HFFc6 (cell line): ENCODE measurements at places on chromosomes 4 and X. TPM values are rescaled to one million over a fixed set of nuclear protein-coding genes. Genes with fewer than 3 reads are reported as not detected.

Gene SOWAHD
- total RNA-seq: 0.16 and 0.26 TPM in 2 replicates

Gene WDR44
- total RNA-seq: 20.8 to 24.5 TPM (median 21.8 TPM) in 3 replicates

Gene PARM1
- total RNA-seq: 0.05 to 0.26 TPM (median 0.09 TPM) in 3 replicates

Gene EREG
- 34.4 to 42.1 TPM (median 39.5 TPM) in 3 replicates for total RNA-seq

Gene RPS3A
- 1,453 to 1,739 TPM (median 1,716 TPM) in 3 replicates for total RNA-seq

Gene AADAT
- 4.0 to 6.6 TPM (median 4.9 TPM) in 3 replicates for total RNA-seq

Gene IL3RA
- 0.15 TPM in 1 of 3 replicates, not detected in the others for total RNA-seq

Gene FSTL5
- not detected in 3 replicates for total RNA-seq

Gene PAGE2B
- total RNA-seq: not detected in 3 replicates

Gene CYP4V2
- total RNA-seq: 5.6 and 7.7 TPM in 2 replicates

Gene CABS1
- total RNA-seq: not detected in 3 replicates

Gene MAGEA9B
- total RNA-seq: not detected in 3 replicates

Gene WAS
- 0.16 TPM in 1 of 3 replicates, not detected in the others for total RNA-seq

- no peak for DNase-seq
- no peaks in the 10 kb centered on the region for H3K4me1 ChIP-seq
- H3K27me3 ChIP-seq: no peaks in the 10 kb centered on the region
- H3K4me3 ChIP-seq: no peak overlapping the region
- H3K27ac ChIP-seq: no peak overlapping the region
- H3K36me3 ChIP-seq: no peaks in the 10 kb centered on the region
Measured at GRCh38 chr4:136136601-136137000, 1395.7 kb downstream of the PCDH18 start.

DNA sequence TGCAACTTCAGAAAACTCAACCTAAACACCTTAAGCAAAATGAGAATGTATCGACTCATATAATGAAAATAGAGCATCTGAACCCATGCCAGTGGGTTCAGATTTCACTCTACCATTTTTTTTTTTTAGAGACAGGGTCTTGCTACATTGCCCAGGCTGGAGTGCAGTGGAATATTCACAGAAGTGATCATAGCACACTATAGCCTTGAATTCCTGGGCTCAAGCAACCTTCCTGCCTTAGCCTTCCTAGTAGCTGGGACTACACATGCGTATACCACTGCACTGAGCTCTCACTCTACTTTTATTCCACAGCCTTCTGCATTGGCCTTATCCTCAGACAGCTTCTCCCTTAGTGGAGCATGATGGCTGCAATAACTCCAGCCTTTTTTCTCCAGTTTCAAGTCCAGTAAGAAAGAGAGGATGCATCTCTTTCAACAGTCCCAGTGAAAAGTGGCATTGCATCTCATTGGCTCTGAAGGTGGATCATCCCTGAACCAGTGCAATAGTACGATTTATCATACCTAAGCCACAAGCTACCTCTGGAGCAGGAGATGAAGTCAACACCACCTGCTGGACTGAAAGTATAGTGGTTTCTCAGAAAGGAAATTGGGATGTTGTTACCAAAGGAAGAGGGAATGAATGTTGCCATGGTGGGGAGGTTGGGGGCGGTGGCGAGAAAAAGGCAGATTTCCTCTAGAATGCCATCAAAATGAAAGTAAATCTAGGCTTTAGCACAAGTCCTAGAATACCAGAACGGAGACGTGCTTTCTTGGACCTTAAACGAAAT, 2.0 kb upstream of the SOD3 start:
- H3K27me3 ChIP-seq: peaks cover 3% of the 10 kb centered on the region
- no peaks in the 10 kb centered on the region for H3K36me3 ChIP-seq
- DNase-seq: peak; percentile 10
- H3K4me1 ChIP-seq: peaks cover 28% of the 10 kb centered on the region
- peak overlapping the region; percentile 51; the same call in 1 of the 2 replicates for H3K27ac ChIP-seq

- H3K27me3 ChIP-seq: no peaks in the 10 kb centered on the region; the same call in 1 of the 2 replicates
- H3K36me3 ChIP-seq: no peaks in the 10 kb centered on the region
- no peak overlapping the region for H3K4me3 ChIP-seq
- H3K27ac ChIP-seq: no peak overlapping the region
Measured at GRCh38 chrX:81174286-81174685, 27.4 kb downstream of the HMGN5 start.

DNA sequence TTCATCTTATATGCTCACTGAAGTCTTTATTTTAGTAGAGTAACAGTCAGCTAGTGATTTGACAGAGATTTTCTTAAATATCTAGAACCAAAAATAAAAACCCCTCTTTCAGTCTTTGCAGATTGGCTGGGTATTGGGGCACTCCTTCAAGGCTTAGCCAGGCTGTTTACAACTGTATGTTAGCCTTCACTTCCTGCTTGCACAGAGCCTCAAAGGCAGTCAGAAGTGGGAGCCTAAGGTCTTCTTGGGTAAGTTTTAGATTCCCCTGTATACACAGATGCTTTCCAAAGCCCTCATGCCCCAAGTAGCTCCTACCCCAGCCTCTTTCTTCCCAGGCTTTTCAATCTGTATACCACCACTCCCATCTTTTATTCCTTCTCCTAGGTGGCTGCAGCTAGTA, 136.1 kb upstream of the STIM2 start:
- DNase-seq: no peak
- no peak overlapping the region for H3K4me3 ChIP-seq
- peaks cover 9% of the 10 kb centered on the region; the same call in 1 of the 2 replicates for H3K36me3 ChIP-seq
- peaks cover 3% of the 10 kb centered on the region; the same call in 1 of the 2 replicates for H3K27me3 ChIP-seq

- peaks cover 34% of the 10 kb centered on the region for H3K36me3 ChIP-seq
- H3K27ac ChIP-seq: no peak overlapping the region
- H3K4me3 ChIP-seq: no peak overlapping the region
- H3K4me1 ChIP-seq: peaks cover 29% of the 10 kb centered on the region
- no peaks in the 10 kb centered on the region for H3K27me3 ChIP-seq
Measured at GRCh38 chr4:24537025-24537424, 47.3 kb downstream of the DHX15 start.

- no peaks in the 10 kb centered on the region for H3K36me3 ChIP-seq
- H3K4me1 ChIP-seq: peaks cover 26% of the 10 kb centered on the region; the same call in 1 of the 2 replicates
- DNase-seq: no peak
- H3K27ac ChIP-seq: peak overlapping the region; percentile 90
Measured at GRCh38 chrX:131831185-131831520, 191.9 kb upstream of the STK26 start.

GRCh38 chr4:7023486-7023885, 19.7 kb upstream of the TADA2B start:
- DNase-seq: no peak
- peaks cover 34% of the 10 kb centered on the region for H3K4me1 ChIP-seq
- no peak overlapping the region for H3K4me3 ChIP-seq
- H3K27me3 ChIP-seq: no peaks in the 10 kb centered on the region

DNA sequence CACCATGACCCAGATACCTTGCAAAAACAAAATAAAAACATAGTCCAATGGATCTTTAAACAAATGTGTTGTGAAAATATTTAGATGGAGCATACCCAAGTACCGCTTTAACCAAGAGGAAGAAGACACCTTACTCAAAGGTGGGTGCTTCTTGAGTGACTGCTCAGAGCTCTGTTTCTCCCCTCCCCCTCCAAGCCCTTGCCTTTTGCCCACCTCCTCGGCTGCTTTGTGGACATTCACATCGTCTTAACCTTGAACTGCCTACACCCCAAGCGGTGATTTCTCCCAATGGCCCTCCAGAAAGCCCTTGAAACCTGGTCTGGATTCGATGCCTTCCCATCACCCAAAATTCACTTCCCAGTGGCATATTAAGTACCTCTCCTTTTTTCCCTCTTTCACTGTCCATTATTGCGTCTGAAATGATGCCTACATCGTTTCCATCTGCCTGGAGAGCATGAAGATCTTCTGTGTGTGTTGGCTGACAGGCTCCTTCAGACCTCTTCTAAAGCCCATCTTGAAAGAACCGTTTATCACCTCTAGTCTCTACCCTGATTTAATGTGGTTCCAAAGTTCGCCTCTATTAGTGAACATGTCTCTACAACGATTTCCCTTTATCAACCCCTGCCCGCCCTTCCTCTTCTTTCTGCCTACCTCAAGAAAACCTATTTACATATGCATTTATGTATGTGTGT, 968 bp downstream of the GPRIN3 start:
- H3K27ac ChIP-seq: no peak overlapping the region
- no peak for DNase-seq
- H3K27me3 ChIP-seq: peaks cover 5% of the 10 kb centered on the region
- peak overlapping the region; percentile 69; the same call in 1 of the 2 replicates for H3K4me3 ChIP-seq
- H3K4me1 ChIP-seq: peaks cover 12% of the 10 kb centered on the region

GRCh38 chr4:67926485-67926884, 36.8 kb downstream of the TMPRSS11A start:
- no peak for DNase-seq
- no peaks in the 10 kb centered on the region for H3K36me3 ChIP-seq
- H3K27me3 ChIP-seq: no peaks in the 10 kb centered on the region
- no peak overlapping the region for H3K4me3 ChIP-seq
- H3K27ac ChIP-seq: no peak overlapping the region

DNA sequence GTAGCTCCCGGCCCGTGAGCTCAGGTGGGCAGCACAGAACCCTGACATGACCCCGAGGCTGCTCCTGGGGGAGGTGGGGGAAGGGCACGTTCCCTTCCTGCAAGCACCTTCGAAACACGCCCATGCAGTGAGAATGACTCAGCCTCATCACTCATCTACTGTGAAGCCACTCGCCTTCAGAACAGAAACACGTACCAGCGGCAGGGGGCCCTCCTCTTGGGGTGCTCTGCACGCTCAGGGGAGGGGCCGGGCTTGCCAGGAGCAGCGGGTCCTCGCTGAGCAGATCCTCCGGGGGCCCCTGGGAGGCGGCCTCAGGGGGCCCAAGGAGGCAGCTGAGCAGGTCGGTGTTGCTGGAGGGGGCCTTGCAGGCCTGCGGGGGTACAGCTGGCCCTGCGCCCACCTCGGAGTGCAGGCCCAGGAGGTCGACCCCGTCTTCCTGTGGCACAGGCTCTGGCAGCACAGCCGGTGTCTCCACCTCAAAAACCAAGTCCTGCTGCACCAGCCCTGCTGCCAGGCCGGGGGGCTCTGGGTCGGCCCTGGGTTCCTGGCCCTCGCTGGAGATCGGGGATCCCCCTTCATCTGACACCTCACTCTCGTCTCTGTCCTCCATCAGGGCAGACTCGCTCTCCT, 40.9 kb upstream of the CPLX1 start:
- H3K4me3 ChIP-seq: no peak overlapping the region
- H3K36me3 ChIP-seq: peaks cover 34% of the 10 kb centered on the region
- DNase-seq: no peak
- no peaks in the 10 kb centered on the region for H3K4me1 ChIP-seq
- no peak overlapping the region for H3K27ac ChIP-seq

DNA sequence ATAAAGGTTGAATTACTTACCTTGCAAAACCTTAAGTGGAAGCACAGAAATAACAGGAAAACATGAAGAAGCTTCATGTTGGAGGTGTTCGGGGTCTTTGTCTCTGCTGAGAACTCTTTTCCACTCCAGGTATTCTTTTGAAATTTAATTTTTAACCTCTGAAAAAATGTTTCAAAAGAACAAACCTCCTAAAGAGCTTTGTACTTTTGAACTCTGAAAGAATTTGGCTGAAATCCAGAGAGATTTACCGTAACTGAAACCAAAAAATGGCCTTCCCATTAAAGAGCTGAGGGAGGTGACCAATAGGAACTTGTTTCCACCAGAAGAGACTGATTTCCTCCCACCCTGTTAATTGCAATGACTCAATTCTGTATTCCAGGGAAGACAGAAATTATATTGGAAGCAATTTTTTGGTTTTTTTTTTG, at the start of gene CFI:
TSS of gene CFI (minus strand) at position 105 of the 425 bp plus-strand sequence. CDS start at position 77, 28 bp downstream.
- H3K4me3 ChIP-seq: no peak within 1 kb of the TSS
- no peaks in the 10 kb centered on the region for H3K36me3 ChIP-seq
- peaks cover 10% of the 10 kb centered on the region for H3K4me1 ChIP-seq
- H3K27ac ChIP-seq: no peak within 1 kb of the TSS

DNA sequence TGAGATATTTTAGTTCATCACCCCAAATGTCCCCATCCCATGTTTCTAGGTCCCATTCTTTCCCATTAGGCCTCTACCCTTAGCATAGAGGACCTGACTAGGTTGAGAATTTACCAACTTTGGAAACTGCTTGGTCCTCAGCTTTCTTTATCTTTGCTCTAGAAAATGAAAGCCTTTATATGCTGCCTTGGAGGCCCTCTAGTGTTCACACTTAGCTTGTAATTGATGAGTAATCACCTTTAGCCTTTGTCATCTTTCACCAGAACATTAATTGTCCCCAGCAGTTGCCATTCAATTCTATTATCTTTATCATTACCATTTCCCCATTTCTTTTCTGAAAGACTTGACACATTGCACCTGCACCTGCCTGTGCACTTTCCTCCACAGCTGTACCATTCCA, 589.2 kb upstream of the NR3C2 start:
- peaks cover 3% of the 10 kb centered on the region for H3K27me3 ChIP-seq
- no peak overlapping the region for H3K4me3 ChIP-seq
- DNase-seq: no peak
- no peaks in the 10 kb centered on the region for H3K4me1 ChIP-seq

- H3K27ac ChIP-seq: no peak overlapping the region
- H3K4me3 ChIP-seq: no peak overlapping the region
- DNase-seq: no peak
- peaks cover 10% of the 10 kb centered on the region for H3K27me3 ChIP-seq
- no peaks in the 10 kb centered on the region for H3K4me1 ChIP-seq
- H3K36me3 ChIP-seq: no peaks in the 10 kb centered on the region
Measured at GRCh38 chr4:41785665-41786064, 37.1 kb upstream of the PHOX2B start.

DNA sequence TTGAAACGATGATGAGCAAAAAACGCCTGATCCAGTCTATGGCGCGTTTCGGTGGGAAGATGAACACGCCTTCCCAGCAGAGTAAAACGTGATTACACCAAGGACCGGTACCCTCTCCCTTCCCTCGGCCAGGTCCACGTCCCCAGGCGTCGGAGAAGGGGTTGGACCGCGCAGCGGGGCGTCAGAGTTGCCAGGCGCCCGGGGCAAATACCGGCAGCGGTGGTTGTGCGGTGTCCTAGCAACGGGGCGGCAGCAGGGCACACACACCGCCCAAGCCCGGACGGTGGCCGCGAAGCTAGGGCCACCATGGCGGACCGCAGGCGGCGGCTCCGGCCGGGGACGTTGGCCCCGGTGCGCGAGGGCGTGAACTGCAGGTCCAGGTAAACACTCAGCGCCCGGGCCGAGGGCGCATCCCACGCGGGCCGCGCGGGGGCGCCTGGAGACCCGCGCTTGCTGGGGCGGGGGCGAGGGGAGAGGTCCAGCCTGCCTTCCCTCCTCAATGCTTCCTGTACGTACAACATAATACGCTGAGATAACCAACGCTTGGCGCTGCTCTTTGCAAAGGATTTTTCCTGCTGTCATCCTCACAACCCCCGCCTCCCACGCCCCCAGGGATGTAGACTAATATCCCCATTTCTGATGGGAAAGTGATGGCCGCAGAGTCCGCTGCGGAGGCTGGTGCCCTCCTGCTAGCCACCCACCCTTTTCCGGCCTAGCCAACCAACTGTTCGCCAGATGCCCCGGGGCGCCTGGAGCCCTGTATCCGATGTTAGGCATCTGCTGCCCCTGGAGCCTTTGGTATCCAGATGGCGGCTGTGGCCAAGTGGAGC, at the start of gene FAM47E:
TSS of gene FAM47E (plus strand) at position 281 of the 830 bp plus-strand sequence. CDS start at position 307, 26 bp downstream.
- H3K4me3 ChIP-seq: peak within 1 kb of the TSS; percentile 80
- H3K4me1 ChIP-seq: peaks cover 7% of the 10 kb centered on the region; the same call in 1 of the 2 replicates
- peak; percentile 37 for DNase-seq

GRCh38 chrX:74506317-74507115, 85.2 kb downstream of the SLC16A2 start:
- DNase-seq: no peak
- peaks cover 3% of the 10 kb centered on the region for H3K27me3 ChIP-seq
- H3K4me1 ChIP-seq: peaks cover 10% of the 10 kb centered on the region

- no peaks in the 10 kb centered on the region for H3K27me3 ChIP-seq
- peaks cover 19% of the 10 kb centered on the region for H3K36me3 ChIP-seq
- peak; percentile 13 for DNase-seq
Measured at GRCh38 chr4:176885224-176885623, 92.5 kb upstream of the VEGFC start.
